ENCODE measurements at places on chromosomes 7 and 10. TPM values are rescaled to one million over a fixed set of nuclear protein-coding genes. Genes with fewer than 3 reads are reported as not detected.

DNA sequence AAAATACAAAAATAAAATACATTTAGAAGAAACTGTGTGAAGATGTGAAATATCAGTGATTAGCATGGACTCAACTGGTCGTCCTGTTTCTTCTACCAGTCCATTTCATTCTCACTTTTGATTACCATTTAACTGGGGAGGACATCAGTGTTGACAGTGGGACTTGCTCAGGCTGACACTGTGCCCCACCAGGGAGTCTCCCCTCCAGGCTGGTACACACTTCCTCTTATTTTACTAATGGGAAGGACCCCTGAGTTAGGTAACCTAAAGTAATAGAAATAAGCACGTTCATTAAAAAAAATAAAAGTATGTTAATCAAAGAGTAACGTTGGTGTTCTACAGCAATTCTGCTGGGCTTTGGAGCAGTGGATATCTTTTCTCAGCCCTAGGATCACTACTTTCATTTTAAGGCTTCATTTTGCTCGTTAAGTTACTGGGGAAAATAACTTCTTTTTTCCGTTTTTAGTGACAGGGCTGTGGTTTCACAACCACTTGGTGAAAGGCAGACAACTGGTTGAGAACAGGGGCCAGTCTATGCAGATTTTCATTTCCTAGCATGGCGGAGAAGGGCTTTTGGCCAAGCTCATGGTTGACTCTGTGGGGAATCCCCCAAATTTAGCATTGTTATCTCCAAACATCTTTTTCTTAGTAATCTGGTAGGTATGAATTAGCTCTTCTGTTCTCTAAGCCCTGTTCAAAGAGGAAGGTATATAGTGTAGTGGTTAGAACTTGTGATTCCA is 2.1 kb downstream of the SNX10 start:
- no peak for DNase-seq

GRCh38 chr10:63240807-63241206 is 107.7 kb downstream of the NRBF2 start:
- DNase-seq, result no peak

DNA sequence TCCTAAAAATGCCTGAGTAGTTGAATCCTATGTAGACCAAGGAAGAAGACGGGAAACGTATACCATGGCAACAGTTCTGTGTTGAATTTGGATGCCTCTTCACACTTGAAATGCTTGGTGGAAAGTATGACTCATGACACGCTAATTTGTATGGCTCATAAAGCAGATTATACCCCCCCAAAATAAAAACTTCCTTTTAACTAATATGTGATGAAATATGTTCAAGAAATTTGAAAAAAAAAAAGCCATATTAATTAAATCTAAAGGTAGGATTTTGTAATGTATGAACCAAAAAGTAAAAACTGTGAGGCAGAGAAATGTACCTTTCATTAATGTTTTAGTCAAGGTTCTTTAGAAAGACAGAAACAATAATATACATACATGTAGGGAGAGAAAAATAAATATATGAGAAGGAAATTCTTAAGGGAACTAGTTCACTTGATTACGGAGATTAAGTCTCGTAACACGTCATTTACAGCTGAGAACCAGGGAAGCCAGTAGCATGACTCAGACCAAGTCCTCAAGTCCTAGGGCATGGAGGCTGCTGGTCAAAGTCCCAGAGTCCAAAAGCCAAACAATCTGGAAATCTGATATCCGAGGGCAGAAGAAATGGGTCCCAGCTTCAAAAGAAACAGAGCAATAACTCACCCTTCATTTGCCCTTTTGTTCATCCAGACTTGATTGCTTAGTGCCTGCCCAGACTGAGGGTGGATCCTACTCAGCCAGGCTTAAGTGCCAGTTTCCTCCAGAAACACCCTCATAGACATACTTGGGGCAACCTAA is 485.1 kb downstream of the SEMA3D start:
- peak; percentile 89 for DNase-seq

DNA sequence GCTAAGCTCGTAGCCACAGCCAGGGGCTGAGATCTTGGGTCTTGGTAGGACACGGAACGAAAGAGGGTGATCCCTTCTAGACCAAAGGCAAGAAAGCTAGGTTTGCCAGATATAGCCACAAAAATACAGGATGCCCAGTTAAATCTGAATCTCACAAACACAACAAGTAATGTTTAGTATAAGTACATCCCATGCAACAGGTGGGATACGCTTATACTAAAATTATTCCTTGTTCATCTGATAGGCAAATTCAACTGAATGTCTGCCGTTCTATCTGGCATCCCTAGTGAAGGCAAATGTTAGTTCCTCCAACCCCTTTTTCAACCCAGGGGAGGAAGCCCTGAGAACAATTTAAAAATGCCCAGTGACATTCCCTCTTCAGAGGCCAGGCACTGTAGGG is 131.1 kb upstream of the MGMT start:
- no peak for DNase-seq

GRCh38 chr10:60951272-60951724 is 7.3 kb upstream of the RHOBTB1 start:
- DNase-seq, result no peak

GRCh38 chr7:158025686-158026600 is 561.7 kb downstream of the PTPRN2 start:
- no peak for DNase-seq

DNA sequence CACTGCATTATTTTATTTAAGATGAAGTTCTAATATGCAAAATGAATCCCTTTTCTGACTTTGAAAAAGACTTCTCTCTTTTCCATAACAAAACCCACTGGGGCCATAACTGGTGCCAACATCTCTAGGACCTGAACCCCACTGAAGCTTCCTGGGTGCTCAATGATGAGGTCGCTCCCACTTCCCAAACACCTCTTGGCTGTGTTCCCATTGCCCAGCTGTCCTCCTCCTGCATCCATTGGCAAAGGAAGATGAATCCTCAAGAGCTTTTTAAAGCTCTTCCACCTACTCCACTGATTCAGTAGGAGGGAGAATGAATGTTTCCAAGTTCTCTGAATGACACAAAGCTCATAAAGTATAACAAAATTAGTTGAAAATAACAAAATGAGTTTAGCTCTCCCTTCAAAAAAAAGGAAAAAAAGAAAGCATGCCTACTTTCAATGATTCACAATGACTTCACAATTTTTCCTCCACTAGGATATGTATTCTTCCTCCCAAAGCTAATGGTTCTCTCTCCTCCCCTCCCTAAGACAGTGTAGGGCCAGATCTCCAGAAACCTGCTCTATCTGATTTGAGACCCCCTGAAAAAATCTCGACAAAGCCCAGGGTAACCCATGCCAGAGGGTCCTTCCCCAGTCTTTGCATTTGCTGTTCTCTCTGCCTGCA is 64.8 kb downstream of the SORBS1 start:
- DNase-seq, result peak; percentile 67

GRCh38 chr7:78226059-78226719 is 427.6 kb downstream of the PHTF2 start:
- peak; percentile 58 for DNase-seq

DNA sequence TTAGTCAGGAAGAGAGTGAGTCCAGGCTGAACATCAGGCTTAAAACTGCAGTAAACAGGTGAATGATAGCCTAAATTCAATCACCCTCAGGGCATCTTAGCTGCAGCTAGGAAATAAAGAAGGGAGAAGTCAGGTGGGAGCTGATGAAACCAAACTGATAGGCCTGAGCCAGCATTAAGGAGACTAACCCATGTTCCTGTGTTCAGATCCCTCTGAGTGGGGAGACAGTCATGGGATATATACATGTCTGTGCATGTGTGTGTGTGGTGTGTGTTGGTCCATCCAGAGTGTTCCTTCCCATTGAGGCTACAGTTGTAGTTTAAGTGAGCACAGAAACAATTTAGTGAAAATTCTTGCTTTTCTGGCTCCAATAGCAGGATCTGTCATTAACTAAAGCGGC is 480.9 kb downstream of the PHTF2 start:
- DNase-seq, result no peak

DNA sequence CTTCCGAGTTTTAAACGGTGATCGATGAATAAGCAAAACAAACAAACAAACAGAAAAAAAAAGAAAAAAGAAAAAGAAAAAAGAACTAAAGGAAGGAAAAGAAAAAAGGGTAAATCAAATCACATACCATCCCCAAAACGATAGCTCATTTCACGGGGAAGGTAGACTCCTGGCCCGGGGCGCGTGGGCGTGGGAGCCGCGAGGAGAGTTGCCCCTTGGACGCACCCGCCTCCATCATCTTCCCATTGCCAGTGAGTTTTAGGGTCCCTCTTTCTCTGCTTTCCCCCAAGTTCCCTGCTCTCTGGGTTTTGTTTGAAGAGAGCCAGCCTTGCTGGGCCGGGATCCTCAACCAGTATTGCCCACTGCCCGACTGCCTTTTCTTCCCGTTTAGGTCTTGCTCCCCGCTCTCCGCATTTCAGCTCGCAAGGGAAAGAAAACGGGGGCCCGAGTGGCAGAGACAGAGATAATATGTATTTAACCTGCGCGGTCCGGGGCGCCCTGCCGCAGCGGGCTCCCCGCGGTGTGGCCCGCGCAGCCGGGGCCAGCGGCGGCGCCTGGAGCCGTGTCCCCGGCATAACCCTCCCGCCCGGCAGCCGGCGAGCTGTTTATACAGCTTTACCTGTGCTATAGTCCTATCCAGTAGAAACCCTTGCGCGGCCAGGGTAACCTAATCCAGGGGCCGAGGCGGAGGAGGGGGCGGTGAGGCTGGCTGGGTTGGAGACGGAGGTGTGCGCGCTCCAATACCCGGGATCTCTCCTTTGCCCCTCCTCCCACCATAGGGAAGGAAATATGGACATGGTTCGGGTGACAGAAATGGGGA is 5.2 kb upstream of the GATA3 start:
- DNase-seq, result no peak

DNA sequence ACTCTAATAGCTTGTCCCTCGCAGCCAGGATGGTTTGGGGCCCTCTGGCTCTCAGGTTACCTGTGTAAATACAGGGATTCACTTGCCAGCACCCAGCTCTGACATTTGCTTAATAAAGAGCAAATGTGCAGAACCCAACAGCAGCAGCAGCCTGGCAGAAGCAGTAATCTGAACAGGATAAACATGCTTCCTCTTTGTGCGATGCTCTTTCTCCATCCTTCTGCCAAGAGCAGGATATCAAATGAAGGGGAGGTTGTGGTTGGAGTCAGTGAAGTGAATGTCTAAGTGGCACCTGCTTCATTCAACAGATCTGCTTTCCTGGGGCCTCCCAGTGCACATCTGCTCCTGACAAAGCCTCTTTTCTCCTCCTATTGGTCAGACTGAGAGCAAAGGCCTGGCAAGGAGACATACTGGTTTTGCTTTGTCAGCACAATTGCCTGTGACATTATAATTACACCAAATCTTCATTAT is 130.3 kb downstream of the NRF1 start:
- DNase-seq, result peak; percentile 77

DNA sequence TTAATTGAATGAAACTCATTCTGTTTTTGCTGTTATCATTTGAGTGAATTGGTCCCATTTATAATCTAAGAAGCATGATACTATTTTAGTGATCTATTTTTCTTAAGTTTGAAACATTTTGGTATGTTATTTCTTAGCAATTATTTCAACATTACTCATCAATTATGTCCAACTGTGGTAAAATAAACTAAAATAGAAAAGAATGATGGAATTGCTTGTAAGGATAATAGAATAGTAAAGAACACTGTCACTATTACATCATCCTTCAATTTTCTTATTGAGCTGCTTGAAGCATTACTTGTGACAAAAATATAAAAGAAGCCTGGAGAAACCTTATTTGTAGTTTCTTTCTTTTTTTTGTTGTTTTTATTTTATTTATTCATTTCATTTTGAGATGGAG is 42.4 kb downstream of the ZNF487 start:
- peak; percentile 1 for DNase-seq

- peak; percentile 73 for DNase-seq
These were observed 205.0 kb downstream of the DIP2C start for GRCh38 chr10:484441-484924.

GRCh38 chr7:65477326-65477725 is 103.7 kb downstream of the ZNF92 start:
- DNase-seq, result no peak

- no peak for DNase-seq
These were observed 281.4 kb upstream of the TAC1 start for GRCh38 chr7:97450516-97450915.

GRCh38 chr7:12494687-12495024 is 75.9 kb upstream of the SCIN start:
- no peak for DNase-seq

DNA sequence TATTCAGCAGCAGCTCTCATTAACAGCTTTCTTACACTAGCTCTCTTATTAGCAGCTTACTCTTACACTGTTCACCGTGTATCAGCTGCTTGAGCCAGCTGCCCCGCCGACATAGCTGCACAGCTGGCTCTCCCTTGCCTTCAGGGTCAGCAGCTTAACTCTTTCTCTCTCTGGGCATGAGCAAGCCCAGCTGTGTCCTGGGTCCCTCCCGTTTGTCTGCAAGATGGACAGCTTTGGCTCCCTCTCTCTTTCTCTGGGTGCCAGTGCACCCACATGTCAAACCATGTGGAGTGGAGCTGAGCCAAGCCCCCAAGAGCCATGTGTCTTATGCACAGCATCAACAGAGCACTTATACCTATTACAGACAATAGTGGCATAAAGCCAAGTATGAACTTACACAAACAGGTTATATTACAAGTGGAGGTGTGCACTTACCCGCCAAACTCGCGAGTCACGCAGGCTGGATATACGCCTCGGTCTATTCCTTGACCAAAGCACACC is 35.7 kb upstream of the MTPAP start:
- peak; percentile 76 for DNase-seq

- no peak for DNase-seq
These were observed 58.1 kb downstream of the CTBP2 start for GRCh38 chr10:125102246-125102645.

DNA sequence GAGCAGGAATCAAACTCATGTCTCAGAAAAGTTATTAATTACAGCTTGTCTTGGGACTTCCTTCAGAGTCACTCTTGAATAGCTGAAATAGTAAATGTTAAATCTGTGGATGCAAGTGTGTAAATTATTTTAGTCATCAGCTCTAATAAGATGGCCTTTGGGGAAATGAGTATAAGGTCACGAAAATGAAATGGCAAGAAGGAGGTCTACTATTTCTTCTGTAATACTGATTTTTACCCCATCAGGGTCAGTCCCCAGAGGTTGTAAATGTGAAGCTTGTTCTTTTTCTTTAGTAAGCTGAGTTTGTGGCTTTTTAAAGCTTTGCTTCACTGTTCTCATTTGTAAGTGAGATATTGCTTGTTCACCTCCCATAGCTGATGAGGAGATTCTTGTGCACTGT is 63.9 kb downstream of the GBF1 start:
- DNase-seq, result no peak

DNA sequence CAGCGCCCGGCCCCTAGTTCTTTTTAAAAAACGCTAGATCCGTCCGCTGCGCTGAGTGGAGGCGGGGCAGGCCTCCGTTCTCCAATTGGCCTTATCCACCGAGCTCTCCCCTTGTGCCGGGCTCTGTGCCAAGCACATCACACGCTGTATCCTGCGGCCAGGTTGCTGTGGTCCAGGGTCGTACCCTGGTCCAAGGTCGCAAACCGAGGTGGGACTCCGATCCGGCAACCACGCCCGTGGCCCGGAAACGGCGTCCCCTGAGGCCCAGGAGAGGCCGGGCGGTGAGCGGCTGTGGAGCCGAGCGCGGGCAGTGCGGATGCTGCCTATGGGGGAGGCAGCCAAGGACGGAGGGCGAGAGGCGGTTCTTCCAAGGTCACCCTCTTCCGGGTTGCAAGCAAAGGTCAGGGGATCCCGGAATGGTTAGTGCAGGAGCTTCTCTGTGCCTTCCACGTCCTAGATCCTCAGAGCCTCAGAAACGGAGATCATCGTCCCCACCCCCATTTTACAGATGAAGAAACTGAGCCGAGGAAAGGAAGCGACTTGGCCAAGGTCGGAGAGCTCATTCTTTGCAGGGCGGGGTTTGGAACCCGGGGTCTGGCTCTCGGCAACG is 72.4 kb upstream of the LRRC4 start:
- DNase-seq, result no peak

The OGDHL gene
- 0.05 TPM for total RNA-seq

The SORBS1 gene
- total RNA-seq, result 112 TPM

The KCNIP2 gene
- 0.45 TPM for total RNA-seq

The PDLIM1 gene
- 3.9 TPM for total RNA-seq

The HOXA3 gene
- total RNA-seq, result 1.7 TPM
